AG09309 (cell line): ENCODE measurements at places on chromosomes 16 and 17.

- DNase-seq, result no peak
Observed at GRCh38 chr17:11852912-11853311, 144.4 kb downstream of the ZNF18 start.

- no peak for DNase-seq
Observed at GRCh38 chr16:68754084-68754792, 17.1 kb downstream of the CDH1 start.

DNA sequence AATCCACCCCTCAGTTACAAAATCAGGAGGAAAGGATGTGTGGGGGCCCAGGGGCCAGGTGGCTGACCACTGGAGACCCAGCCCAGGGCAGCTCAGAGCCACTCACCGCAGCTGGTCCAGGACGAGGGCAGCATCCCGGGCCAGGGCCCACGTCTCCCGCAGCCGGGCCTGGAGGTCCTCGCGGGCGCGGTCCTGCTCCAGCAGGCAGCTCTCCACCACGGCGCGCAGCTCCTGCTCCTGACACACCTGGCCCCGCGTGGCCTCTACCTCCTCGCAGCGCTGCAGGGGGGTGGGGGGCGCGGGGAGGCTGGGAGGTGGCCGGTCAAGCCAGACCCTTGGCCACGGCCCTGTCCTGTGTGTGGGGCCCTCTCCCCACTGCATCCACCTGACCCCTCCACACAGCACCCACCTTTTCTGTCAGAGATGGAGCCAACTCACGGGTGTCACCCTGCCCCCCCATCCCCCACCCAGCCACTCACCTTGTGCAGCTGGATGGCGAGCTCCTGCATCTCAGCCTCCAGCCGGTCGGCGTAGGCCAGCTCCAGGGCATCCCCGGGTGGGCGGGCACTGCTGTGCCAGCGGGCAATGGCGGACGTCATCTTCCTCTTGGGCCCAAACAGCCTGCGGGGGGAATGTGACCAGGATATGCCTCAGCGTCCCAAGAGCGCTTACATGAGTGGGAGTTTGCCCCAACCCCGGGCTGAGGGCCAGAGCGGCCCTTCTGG, 5.1 kb downstream of the NUDT16L1 start:
- no peak for DNase-seq

GRCh38 chr16:88881007-88881615, 14.7 kb upstream of the PABPN1L start:
- no peak for DNase-seq

- no peak for DNase-seq
Observed at GRCh38 chr17:798246-798645, 16.1 kb downstream of the MRM3 start.

GRCh38 chr16:75048530-75048929, 49.7 kb downstream of the ZNRF1 start:
- DNase-seq, result no peak
